Thoracic aorta (tissue), 2 donors: ENCODE measurements at places on chromosomes 2 and 18.

- DNase-seq, result no peak
Measured at GRCh38 chr2:66578687-66579106, 143.8 kb downstream of the MEIS1 start.

- no peak for DNase-seq
Measured at GRCh38 chr2:217978536-217979150, 24.2 kb downstream of the TNS1 start.

GRCh38 chr2:63786471-63786870 lies 55.2 kb upstream of the UGP2 start:
- no peak for DNase-seq

DNA sequence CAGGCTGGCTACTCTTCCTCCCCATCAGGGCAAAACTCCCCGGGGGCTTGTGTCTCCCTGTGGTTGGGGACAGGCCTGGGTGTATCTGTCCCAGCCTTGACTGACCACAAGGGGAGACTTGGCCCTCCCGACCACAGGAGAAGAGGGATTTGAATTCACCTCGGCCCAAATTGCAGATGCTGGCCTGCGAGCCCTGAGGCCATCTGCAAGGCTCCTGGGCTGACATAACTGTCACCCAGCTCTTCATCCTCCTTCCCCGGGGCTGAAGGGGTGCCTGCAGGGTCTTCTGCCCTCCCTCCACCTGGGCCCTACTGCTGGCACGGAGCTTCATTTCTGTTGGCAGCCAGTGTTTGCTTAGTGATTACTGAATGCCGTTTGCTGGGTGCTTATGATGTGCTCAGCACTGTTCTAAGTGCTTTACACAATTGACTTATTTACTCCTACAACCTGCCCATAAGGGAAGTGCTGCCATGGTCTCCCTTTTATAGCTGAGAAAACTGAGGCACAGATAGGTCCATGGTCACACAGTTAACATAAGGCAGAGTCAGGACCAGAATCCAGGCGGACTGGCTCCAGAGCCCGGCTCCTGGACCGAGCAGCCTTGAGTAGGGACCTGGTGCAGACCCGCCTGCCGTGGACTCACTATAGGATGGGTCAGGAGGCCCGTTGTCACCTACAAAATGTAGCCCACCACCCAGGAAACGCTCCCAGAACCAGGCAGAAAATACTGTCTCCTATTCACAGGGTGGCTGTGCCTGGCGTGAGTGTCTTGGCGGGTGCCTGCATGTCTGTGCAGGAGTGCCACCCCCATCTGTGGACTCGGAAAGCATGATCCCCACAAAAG lies 18.9 kb downstream of the STEAP3 start:
- no peak for DNase-seq

- DNase-seq, result no peak
Measured at GRCh38 chr2:192901446-192901845, 706.7 kb upstream of the TMEFF2 start.
